ENCODE measurements at places on chromosomes 4 and X. TPM values are rescaled to one million over a fixed set of nuclear protein-coding genes. Genes with fewer than 3 reads are reported as not detected.

DNA sequence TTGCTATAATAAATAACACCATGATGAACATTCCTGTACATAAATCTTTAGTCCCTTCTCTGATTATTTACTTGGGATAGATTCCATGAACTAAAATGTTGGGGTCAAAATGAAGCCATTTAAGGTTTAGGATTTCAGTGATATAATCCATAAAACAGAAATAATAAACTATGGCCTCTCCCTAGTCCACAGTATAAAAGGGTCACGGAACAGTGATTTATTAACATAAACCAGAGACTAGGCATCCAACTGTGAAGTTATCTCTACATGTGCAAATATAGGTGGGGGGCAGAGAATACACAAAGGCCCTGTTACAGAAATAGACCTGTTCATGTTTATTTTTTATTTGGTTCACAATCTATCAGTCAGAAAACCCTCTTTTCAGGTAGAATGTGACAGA lies 499.1 kb upstream of the SLIT2 start:
- DNase-seq = no peak
- H3K36me3 ChIP-seq = no peaks in the 10 kb centered on the region
- no peaks in the 10 kb centered on the region for H3K27me3 ChIP-seq
- no peak overlapping the region for H3K4me3 ChIP-seq
- H3K4me1 ChIP-seq = no peaks in the 10 kb centered on the region
- no peak overlapping the region for H3K27ac ChIP-seq

DNA sequence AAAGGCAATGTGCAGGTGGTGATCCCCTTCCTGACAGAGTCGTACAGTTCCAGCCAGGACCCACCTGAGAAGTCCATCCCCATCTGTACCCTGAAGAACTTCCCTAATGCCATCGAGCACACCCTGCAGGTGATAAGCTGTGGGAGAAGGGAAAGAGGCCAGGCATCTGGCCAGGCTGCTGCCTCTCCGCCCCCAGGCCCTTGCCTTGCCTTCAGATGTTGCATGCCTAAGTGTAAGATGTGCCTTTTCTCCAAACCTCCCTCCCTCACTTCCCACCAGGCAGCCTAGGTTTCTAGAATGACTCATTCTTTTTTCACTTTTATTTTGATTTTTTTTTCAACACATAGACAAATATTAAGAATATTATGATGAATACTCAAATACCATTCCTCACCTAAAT lies 12.2 kb upstream of the CDK16 start:
- no peak overlapping the region for H3K4me3 ChIP-seq
- peaks cover 92% of the 10 kb centered on the region for H3K36me3 ChIP-seq
- DNase-seq = no peak
- no peaks in the 10 kb centered on the region for H3K4me1 ChIP-seq
- H3K27ac ChIP-seq = no peak overlapping the region

- H3K27me3 ChIP-seq = no peaks in the 10 kb centered on the region
- no peak overlapping the region for H3K27ac ChIP-seq
- DNase-seq = no peak
- H3K36me3 ChIP-seq = no peaks in the 10 kb centered on the region
- peaks cover 17% of the 10 kb centered on the region for H3K4me1 ChIP-seq
These were observed 51.9 kb upstream of the LAS1L start for GRCh38 chrX:65586491-65586890.

DNA sequence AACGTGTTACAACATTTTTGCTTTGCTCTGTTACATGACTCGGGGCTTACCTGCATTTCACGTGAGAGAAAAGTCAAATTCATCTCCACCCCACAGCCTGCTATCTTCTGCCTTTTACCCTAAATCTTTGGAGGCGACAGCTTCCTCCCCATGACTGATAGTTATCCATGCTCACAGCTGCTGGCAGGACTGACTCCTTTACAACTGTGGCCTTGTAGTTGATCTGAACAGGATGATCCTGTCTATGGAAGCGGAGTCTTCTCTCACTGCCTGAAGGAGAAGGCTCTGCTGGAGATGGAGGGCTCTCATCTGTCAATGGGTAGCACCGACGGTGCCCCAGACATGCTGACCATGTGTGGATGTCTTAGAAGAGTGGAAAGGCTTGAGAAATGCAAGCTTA lies 151.0 kb downstream of the CBR4 start:
- peak overlapping the region; percentile 98 for H3K27ac ChIP-seq
- no peak for DNase-seq
- H3K4me1 ChIP-seq = peaks cover 100% of the 10 kb centered on the region
- H3K4me3 ChIP-seq = no peak overlapping the region
- no peaks in the 10 kb centered on the region for H3K36me3 ChIP-seq

The BMP3 gene
- 3.7 TPM for polyA plus RNA-seq

The POU4F2 gene
- not detected for polyA plus RNA-seq
